Purkinje cell (primary cell): ENCODE measurements at places on chromosomes 3 and 15. TPM values are rescaled to one million over a fixed set of nuclear protein-coding genes. Genes with fewer than 3 reads are reported as not detected.

The ADPRH gene
- polyA plus RNA-seq: 0.70 and 1.3 TPM in 2 replicates

The DYNLT2B gene
- 67.8 and 88.8 TPM in 2 replicates for polyA plus RNA-seq

The CPLX3 gene
- 2.4 TPM in 1 of 2 replicates, not detected in the other for polyA plus RNA-seq

The MITF gene
- 1.4 and 3.9 TPM in 2 replicates for polyA plus RNA-seq

The CADPS gene
- polyA plus RNA-seq: 72.5 and 134 TPM in 2 replicates

The PPARG gene
- not detected in 2 replicates for polyA plus RNA-seq

The SAMD7 gene
- polyA plus RNA-seq: not detected in 2 replicates
